ENCODE measurements at places on chromosomes 13 and 19. TPM values are rescaled to one million over a fixed set of nuclear protein-coding genes. Genes with fewer than 3 reads are reported as not detected.

ZNF836 gene
- 2.8 TPM for total RNA-seq

SLC8A2 gene
- 0.38 TPM for total RNA-seq

ZNF667 gene
- total RNA-seq, result 5.3 TPM

R3HDM4 gene
- total RNA-seq, result 50.9 TPM

DLEU7 gene
- total RNA-seq, result not detected

CD33 gene
- not detected for total RNA-seq

ZNF552 gene
- total RNA-seq, result 2.9 TPM

HTR2A gene
- total RNA-seq, result 2.1 TPM

EBI3 gene
- total RNA-seq, result 0.76 TPM

Data from GM23248 (cell line).